Panc1 (cell line): ENCODE measurements at places on chromosomes 11 and 22. TPM values are rescaled to one million over a fixed set of nuclear protein-coding genes. Genes with fewer than 3 reads are reported as not detected.

GRCh38 chr11:5449432-5449831 is 309 bp downstream of the OR51I2 start:
- no peak for DNase-seq

The TNNI2 gene
- 0.46 TPM for total RNA-seq

- no peak for DNase-seq
These were observed 7.5 kb downstream of the SERPIND1 start for GRCh38 chr22:20781272-20781990.

The CFAP68 gene
- 16.6 TPM for total RNA-seq

- no peak for DNase-seq
These were observed 46.4 kb downstream of the RAB30 start for GRCh38 chr11:83025267-83025704.

- no peak for DNase-seq
These were observed 12.8 kb downstream of the ETS1 start for GRCh38 chr11:128574576-128575011.

DNA sequence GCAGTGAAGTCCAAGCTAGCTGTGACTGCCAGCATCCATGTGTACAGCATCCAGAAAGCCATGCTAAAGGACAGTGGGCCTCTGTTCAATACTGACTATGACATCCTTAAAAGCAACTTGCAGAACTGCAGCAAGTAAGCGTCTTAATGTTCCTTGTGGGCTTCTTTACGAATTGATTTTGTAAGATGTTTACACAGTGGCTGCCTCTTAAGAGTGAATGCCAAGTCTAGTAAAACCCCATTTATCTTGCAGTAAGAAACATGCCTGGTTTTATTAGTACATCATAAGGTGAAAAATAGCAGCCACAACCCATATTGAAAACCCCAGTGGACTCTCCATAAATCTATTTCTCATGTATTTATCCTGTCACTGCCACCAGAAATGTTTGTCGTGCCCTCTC is 20.5 kb downstream of the POLD3 start:
- DNase-seq: no peak

- no peak for DNase-seq
These were observed 7.4 kb downstream of the ETS1 start for GRCh38 chr11:128579798-128580504.

DNA sequence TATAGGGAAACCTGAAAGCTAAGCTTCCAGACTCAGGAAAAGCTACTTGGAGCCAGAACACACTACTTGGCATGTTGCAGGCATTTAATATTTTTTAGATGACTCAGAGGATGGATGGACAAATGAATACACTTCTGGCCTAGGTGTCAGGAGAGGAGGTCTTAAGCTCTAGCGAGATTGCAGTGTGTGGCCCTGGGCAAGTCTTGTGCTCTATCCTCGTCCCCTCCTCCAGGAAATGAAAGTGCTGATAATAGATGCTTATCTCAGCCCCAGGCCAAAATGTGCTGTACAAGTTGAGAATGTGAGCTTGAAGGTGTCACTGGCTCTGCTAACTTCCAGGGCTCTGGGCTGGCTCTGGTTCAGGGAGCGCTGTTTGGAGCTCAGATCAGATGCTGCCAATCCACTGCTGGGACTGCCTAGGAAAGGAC is 136.3 kb downstream of the PKNOX2 start:
- DNase-seq: no peak

The OR8A1 gene
- total RNA-seq: not detected

The GLB1L2 gene
- total RNA-seq: 10.4 TPM

DNA sequence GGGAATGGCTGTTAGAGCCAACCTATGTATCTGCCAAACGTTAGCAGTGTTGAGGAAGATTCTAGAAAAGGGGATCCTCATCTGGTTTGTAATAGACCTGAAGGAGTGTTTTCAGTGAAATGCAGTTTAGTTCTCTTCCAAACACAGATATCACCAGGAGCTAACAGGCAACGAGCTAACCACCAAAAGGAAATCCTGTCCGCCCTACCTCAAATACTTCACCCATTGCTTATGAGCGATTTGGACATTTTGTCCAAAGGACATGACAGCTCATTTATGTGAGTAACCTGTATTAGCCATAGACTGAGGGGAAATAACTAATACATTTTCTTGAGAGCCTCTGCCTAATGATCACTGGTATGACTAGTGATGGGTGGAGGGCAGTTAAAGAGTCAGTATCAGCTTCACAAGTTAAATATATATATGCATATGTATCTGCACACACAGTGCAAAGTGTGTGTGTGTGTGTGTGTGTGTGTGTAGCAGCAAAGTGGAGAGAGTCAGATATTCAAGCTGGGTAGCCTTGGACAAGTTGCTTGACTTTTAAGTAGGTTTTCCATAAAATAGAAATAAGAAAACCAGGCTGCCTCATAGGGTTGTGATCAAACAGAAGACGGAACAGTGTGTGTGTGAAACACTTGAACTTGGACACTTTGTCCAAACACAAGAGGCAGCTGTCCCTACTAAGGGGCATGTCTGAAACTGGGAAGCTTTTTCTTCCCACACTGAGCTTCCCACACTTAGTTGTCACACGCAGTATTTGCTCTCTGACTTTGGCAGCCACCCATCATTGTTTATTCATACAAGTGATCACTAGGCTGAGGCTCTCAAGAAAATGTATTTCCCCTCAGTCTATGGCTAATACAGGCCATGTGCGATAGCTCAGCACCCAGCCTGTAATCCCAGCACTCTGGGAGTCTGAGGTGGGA is 940 bp upstream of the C11orf91 start:
- DNase-seq: peak; percentile 77

GRCh38 chr22:40890881-40891280 is 29.0 kb upstream of the DNAJB7 start:
- no peak for DNase-seq

DNA sequence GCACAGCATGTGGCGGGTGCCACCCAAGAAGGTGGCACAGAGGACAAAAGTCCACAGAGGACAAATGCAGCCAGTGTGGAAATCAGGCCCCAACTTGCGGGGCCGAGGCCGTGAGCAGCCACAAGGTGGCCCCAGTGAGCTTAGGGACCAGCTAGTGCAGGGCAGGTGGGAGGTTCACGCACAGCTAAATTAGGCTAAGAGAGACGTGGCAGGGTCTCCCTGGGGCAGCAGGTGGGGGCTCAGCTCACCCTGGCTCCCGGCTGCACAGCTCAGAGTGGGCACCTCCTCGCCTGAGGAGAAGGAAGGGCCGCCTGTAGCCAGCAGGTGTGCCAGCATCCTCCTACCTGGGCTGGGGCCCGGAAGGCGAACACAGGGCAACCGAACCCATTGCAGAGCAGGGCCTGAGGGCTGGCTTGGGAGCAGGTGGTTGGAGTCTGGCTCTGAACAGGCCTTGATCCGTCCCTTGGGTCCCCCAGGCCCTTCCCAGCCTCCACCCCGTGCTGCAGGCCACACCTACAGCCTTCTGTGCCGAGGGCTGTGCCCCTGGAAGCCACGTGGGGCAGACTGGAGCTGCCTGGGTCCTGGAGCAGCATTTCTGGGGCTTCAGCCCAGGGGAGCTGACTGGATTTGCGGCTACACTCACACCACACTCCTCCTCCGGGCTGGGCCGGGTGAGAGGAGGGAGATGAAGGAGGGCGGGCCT is 26.1 kb upstream of the CELSR1 start:
- DNase-seq: no peak

- no peak for DNase-seq
These were observed 3.9 kb downstream of the FOSL1 start for GRCh38 chr11:65896034-65896999.

DNA sequence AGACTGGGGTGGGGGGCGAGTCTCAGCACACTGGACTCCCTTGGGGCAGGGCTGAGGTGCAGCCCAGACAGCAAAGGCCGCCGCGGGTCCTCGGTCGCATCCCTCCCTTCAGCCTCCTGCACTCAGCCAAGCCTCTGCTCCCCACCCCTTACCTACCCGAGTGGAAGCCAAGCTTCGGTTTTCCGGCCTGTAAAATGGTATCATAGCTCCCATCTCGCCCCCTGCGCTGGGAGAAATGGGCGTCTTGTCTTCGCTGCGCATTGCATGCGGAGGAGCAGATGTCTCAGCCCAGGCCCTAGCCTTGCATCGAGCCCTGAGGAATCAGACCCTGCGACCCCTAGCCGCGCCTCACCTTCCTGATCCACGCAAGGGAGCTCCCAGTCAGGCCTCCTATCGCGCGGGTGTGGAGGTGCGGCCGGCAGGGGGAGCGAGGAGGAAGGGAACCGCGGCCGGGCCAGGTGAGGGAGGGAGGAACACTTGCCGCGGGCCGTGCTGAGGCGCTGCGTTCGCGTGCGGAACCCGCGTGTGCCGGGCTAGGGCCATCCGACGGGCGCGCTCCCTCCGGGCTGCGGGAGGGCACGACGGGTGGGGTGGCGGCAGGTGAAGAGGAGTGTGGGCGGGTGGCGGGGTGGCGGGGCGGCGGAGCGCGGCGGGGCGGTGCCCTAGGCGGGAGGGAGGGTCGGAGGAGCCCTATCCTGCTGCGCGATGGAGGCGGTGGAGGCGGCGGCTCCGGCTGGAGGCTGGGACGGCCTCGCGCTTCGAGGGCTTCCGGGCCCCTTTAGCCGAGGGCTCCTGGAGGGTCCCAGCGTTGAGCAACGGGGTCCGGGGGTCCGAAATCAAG is 4.1 kb upstream of the TBX1 start:
- DNase-seq: no peak

DNA sequence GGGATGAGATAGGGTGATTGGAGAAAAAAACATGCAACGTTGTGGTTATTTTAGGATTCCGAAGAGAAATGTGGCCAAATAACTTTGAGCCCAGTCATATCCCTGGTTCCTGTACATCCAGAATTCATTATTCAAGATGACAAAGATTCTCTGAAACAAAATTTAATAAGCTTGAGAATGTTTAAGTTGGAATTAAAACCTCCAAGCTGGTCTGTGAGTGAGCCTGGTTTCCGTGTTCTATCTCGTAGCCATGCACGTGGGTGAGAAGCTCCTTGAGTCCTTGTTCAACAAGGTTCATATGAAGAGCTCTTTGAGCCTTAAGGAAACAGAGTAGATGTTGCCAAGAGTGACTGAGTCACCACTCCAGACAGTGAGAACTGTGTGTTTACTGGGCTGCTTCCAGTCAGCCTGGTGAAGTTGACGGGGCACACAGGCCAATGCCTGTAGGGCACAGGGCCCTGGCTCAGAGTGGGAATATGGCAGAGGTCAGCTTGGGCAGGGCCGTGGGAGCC is 206.5 kb downstream of the NAV2 start:
- DNase-seq: peak; percentile 82

DNA sequence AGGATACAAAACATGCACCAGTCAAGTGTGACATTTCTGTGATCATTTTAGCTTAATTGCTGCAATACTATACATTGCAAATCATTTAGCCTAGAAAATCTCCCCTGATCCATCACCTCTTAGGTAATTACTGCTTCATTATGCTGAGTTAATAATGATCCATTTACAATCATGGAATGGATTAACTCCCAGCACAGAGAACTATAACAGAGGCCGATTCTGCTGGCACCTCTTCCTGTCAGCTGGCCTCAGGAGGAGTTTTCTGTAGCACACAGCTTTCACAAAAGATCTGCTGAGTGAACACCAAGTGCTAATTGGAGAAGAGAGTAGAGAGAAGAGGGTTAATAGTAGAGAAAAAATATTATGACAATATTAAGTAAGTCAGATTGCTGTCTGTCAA is 591.8 kb upstream of the KIRREL3 start:
- DNase-seq: no peak

The LMO2 gene
- total RNA-seq: 0.64 TPM

DNA sequence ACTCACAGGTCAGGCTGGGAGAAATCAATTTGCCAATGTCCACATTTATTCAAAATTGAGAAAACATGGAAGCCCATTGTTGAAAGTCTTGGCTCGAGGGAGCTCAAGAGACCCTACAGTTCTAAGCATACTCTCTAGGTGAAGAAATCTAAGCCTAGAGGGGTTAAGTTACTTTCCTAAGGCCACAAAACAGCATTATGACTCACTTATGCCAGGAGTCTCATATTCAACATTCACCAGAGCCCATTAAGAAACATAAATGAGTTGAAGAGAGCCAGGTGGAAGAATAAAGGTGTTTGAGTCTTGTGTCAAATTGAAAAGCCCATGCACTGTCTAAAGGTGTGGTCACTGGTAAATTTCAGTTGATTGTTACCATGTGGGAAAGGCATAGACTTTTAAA is 108.1 kb downstream of the INSC start:
- no peak for DNase-seq

DNA sequence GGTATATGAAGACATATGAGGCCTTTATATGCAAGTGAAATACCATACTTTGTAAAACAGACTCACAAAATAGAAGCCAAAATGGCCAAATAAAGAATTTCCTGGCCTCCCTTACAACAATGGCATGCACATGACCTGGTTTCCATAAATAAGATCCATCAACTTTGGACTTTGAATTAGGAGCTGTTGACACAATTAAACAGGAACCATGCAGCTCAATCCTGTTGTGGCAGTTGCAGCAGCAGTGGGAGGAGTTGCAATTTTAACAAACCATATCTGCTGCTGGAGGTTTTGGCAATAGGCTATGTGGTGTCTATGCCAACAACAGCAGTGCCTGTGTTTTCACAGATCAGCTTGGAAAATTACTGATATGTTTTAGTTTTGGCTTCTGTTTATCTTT is 818.6 kb downstream of the FAM181B start:
- DNase-seq: no peak

DNA sequence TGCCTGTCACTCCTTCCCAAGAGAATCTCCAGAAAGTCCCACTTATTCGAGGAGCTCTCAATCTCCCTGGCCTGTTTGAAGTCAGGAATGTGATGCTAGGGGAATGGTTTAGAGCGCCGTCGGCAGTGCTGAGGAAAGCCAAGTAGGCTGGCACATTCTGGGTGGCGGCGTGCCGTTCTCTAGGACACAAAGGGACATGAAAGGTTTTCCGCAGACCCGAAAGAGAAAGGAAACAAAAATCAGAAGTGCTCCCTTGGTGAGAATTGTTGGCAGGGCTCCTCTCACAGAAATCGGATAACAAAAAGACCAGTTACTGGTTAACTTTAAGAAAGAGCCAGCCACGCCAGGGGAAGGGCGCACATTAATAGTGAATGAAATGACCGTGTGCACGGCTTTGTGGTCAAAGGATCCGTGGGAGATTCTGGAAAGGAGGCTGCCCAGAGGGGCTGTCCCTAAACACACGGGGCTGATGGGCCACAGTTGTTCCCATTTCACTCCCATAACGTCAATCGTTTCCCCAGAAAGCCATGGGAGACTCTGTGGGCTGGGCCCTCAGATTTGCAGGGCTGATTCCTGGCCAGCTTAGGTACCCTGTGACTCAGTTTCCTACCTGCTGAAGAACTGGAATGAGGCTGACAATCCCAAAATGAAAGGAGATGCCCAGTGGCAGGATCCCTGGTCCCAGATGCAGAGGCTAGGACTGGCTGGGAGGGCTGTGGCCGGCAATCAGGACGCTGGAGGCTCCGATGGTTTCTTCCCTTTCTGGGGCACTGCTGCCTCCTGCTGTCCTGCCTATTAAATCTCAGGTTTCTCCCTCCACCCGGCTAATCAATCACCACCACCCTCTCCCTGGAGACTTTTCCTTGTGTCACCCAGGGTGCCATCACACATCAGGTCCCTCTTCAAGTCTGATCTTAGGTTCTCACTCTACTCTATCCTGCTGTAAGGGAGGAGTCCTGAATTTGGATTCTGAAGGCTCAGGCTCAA is 82.3 kb downstream of the RCN1 start:
- no peak for DNase-seq

The DEUP1 gene
- total RNA-seq: not detected
